ENCODE measurements at places on chromosomes 7 and 10. TPM values are rescaled to one million over a fixed set of nuclear protein-coding genes. Genes with fewer than 3 reads are reported as not detected.

TNPO3 gene
- 86.5 TPM for total RNA-seq

NME8 gene
- total RNA-seq: not detected

DNAJC30 gene
- total RNA-seq: 4.2 TPM

PURB gene
- total RNA-seq: 19.9 TPM

SAMD9L gene
- 26.8 TPM for total RNA-seq

SYT15 gene
- total RNA-seq: 0.16 TPM

AKR1C2 gene
- 36.7 TPM for total RNA-seq

IRF5 gene
- 0.16 TPM for total RNA-seq

UPK3BL2 gene
- 4.2 TPM for total RNA-seq

ENO4 gene
- total RNA-seq: 1.3 TPM

AKR1E2 gene
- 17.5 TPM for total RNA-seq

TRIM50 gene
- total RNA-seq: not detected

UBE2D1 gene
- 19.1 TPM for total RNA-seq

UNC5B gene
- total RNA-seq: 36.1 TPM

AZGP1 gene
- total RNA-seq: not detected

PCLO gene
- 0.32 TPM for total RNA-seq

ACTL6B gene
- not detected for total RNA-seq

SPDYE5 gene
- total RNA-seq: 0.12 TPM

AGR2 gene
- not detected for total RNA-seq

AKR1B15 gene
- not detected for total RNA-seq

SPDYE8 gene
- not detected for total RNA-seq

ATOH7 gene
- total RNA-seq: not detected

IFIT1B gene
- total RNA-seq: under 0.01 TPM

SLC26A4 gene
- 0.24 TPM for total RNA-seq

SMIM30 gene
- 69.6 TPM for total RNA-seq

FAM20C gene
- total RNA-seq: 70.4 TPM

SPDYE11 gene
- total RNA-seq: not detected

GPER1 gene
- 6.0 TPM for total RNA-seq

LRRC17 gene
- total RNA-seq: 4.9 TPM

OR2F2 gene
- not detected for total RNA-seq

ADCY1 gene
- total RNA-seq: 0.81 TPM

SPDYE2 gene
- not detected for total RNA-seq

AGAP9 gene
- total RNA-seq: 2.3 TPM

CAMK2G gene
- 136 TPM for total RNA-seq

WIPF3 gene
- total RNA-seq: not detected

KBTBD2 gene
- total RNA-seq: 44.0 TPM

Data from hair follicle dermal papilla cell (primary cell).